ENCODE measurements at places on chromosomes 5 and 9. TPM values are rescaled to one million over a fixed set of nuclear protein-coding genes. Genes with fewer than 3 reads are reported as not detected.

Gene BTNL8
- 0.53 TPM for total RNA-seq

Gene SPATA6L
- total RNA-seq = 4.3 TPM

Gene RORB
- 2.5 TPM for total RNA-seq

Gene IL33
- total RNA-seq = 61.1 TPM

Gene PDCD1LG2
- 3.0 TPM for total RNA-seq

Gene GRXCR2
- not detected for total RNA-seq

DNA sequence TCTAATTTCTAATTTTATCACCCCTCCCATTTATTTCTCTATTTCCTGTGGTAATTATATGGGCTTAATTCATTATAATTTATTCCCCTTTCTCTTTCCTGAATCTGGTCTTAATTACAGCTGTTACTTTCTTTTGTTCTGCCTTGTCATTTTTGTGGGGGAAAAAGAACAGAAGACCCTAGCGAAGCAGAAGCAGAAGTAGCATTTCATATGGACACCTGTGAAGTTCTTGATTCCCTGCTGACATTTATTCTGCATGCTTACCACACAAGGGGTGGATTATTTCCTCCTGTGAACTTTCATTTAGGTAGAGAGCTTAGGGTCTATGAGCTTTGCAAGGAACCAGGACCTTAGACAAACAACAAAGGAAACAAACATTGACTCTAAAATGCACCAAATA, 33.3 kb downstream of the GAPT start:
- no peak for DNase-seq

DNA sequence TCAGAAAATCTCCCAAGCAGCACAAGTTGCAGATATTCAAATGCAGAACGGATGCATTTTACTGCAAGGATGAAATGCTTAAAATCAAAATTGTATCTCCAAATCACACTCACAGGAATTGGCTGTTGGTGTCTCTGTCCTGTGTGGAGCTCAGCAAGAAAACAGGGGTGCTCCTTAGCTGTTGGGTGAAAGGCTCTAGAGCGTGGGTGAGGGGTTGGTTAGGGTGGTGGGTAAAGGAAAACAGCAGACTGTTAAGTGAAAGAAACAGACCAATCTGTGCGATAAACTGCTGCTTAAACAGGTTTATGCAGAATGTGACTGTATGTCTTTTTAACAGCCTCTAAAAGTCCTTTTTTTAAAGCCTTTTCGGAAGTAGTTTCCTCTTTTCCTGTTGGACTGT, 19.8 kb downstream of the CDH6 start:
- no peak for DNase-seq

GRCh38 chr9:95807326-95807947, 68.1 kb upstream of the ERCC6L2 start:
- no peak for DNase-seq

DNA sequence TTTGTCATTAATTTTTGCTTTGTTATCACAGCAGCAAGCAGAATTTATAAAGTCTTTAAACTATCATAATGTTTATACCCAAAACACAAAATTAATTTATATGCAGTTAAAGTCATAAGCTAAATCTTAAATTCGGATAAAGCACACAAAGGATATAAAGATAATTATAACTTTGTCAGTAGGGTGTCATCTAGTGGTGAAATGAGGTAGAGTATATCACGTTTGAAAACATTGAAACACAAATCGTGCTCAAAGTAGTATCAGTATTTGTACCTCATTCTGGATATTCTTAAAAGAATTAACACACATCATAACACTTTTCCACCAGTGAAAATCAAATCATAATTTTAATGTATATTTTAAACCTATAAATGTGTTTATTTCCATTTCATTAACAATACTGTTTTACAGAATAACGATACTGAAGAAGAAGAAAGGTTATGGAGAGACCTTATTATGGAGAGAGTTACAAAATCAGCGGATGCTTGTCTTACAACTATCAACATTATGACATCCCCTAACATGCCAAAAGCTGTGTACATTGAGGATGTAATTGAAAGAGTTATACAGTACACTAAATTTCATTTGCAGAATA, 129.5 kb downstream of the NIPBL start:
- DNase-seq = no peak

DNA sequence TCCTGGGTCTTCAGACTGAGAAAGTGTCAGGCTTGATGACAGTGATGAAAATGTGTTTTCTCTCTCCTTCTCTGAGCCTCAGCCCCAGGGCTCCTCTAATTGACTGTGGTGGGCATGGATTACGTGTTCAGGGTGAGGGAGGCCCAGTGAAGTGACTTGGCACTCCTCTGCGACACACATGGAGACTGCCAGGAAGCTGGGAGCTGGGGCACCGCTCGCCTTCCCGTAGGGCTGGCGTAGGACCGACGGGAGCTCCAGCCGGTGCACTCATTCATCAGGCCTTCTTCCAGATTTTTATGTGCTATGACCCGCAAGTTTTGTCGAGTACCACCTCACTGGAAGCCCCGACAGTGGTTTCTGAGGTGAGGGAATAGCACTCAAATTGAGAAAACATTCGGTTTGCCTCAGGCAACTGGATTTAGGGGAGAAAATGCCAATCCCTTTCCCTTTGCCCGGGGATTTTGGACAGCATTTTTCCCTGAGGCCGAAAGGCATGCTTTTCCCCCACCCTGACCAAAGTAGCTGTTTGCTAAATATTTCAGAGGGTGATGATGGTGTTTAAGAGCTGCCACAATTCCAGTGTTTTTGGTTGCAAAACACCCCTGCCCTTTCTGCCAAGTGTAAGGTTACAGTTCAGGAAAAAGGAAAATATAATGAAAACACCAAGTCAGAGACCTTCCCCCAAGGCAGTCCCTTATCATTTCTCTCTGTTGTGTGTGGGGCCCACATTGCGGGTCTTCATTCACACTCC, 83.7 kb downstream of the PCSK5 start:
- DNase-seq = no peak

DNA sequence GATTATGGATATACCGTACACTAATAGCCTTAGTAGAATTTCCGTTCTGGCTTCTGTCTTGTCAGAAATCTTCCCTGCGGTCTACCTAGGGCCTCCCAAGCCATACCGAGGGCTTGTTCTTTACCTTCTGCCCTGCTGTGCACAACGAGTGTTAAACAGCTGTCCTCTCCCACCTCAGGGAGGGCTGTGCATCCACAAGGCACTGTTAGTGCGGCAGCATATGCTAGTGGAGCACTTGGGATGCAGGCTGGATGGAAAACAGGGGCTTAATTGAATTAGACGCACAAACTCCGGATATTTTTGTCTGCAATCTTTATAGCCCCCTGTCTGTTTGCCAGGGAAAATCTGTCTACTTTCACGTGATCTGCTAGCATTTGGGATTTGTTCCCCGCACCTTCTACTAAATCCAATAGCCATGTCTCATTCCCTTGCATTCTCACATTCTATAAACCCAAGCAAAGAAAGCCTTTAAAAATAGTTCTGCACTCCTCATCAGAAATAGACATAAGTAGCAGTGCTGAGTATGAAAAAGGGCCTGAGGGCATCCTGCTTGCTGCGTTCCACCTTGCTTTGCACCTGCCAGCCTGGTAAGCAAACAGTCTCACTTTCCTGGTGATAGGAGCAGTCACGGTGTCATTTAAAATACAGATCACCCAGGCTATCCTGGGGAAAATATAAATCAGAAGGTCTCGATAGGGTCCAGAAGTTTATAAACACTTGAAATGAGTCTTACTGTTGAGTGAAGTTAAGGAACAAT, 382.6 kb downstream of the RASEF start:
- DNase-seq = no peak

- no peak for DNase-seq
These were observed 648.5 kb downstream of the MTRR start for GRCh38 chr5:8517456-8517855.

- DNase-seq = no peak
These were observed 213.0 kb upstream of the TARS1 start for GRCh38 chr5:33227746-33228145.

DNA sequence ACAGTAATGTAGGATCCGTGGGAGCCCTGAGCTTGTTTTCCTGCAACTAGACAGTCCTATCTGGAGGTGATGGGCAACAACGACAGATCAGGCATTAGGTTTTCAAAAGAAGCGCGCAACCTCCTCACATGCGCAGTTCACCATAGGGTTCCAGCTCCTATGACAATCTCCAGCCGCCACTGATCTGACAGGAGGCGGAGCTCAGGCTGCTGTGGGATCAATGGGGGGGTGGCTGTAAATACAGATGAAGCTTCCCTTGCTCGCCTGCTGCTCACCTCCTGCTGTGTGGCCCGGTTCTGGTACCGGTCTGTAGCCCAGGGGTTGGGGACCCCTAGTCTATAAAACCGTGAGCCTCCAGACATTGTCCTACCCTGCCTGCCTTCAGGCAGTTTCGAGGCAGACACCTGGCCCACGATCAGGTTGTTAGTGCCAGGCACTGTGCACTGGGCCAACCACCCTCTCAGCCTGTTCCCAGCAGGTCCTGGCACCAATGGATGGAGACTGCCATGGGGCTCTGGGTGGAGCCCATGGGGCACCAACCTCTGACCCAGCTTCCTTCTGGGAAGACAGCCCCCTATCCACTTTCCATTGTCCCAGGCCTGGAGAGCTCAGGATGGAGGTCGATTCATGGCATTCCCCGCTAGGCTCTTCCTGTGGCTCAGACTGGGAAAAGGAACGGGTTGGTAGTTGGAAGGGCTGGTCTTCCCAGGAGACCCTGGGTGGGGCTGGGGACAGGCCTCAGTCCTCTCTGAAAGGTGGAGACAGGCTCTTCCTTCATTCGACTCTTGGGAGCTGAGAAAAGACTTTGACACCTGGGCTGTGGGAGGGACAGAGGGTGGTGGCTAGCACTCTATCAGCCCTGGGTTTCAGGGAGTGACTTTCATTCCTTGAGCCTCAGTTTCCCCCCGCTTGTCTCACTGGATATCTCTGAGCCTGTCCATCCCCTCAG, 1.7 kb downstream of the ENDOG start:
- DNase-seq = no peak

DNA sequence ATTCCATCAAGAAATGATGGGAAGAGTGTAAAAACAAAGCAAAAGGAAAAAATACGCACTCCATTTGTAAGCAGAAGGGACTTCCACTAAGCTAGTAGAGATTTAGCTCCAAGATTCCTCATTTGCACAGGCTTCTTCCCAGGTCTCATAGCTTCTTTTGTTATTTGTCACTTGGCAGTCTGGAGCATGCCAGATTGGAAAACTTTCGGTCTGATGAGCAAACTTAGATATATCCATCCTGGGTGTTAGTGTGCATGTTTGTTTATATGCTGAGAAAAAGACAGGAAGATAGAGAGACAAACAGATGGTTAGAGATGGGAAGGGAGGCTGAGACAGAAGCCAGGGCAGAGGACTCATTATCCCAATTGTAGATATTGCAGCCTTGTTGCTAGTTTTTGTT, 1644.5 kb upstream of the NUDT12 start:
- no peak for DNase-seq

- DNase-seq = no peak
These were observed 6.9 kb upstream of the AJM1 start for GRCh38 chr9:136835162-136835931.

GRCh38 chr9:14218253-14218652, 95.7 kb downstream of the NFIB start:
- no peak for DNase-seq

GRCh38 chr9:33329979-33330378, 39.7 kb downstream of the NFX1 start:
- no peak for DNase-seq

GRCh38 chr5:160260881-160261815, 31.8 kb downstream of the FABP6 start:
- no peak for DNase-seq

DNA sequence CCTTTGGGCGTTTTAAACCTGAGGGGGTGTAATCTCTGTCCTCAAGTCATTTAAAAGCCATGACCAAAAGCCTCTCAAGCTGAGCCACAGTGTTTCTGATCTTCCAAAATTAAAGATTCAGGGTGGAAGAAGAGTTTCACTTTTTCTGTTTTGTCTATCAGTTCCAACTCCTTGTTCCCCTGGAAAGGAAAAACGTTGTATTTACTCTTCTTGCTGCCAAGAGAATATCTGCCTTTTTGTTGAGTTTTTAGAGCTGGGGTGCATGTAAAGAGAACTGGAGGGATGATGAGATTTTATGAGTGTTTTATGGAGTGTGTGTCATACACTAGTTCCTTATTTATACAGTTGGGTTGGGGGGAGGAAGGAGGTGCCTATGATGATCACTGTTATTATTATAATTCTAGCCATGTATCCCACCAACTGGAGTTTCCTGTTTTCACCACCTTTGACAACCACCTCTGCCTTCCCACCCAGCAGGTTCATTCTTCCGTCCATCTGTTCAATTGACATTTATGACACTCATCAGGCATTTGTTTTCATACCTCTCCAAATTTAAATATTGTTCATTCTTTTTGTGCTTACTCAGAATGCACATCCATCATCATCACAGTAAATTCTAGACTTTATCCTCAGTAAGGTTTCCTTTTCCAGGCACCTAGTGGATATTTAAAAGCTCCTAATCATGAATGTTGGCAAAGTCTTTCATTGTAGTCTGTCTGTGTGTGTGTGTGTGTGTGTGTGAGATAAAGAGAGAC, 97.9 kb upstream of the MPDZ start:
- DNase-seq = no peak

DNA sequence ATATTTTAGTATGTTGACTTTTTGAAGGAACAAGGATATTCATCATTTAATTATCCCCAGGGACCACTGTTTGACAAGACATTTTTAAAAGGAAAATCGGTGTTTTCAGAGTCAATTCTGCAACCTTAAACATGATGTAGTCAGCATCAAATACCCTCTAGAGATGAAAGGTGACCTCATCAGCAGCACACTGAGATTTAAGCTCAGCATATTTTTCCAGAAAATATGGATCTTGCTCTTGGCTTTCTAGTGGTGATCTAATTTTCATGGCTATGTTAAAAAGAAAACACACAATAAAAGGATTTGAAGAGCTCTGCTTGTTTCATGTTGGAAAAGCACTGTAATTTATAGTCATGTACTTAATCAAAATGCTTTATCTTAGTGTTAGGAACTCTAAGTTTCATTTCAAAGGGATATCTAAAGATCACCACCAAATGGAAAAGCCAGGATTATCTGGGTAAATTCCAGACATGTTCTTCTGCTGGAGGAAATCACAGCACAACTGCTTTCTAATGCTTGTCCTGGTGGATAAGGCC, 487.2 kb downstream of the ENC1 start:
- DNase-seq = no peak

DNA sequence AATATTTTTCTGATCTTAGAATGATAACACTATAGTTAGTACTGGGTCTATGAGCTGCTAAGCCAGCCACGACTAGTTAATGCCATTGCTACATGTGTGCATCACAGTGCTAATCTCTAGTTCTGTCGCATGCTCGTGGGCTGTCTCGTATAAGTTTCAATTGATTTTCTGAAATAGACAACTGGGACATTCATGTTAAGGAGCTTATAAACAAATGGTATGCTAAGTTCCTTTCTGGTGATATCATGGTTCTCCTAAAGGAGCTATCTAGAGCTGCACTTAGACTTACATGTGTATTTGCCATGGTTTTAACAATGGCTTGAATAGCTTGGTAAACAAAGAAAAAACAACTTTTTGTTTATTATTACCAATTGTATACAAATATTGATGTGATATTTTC, 46.2 kb downstream of the F2RL2 start:
- no peak for DNase-seq

DNA sequence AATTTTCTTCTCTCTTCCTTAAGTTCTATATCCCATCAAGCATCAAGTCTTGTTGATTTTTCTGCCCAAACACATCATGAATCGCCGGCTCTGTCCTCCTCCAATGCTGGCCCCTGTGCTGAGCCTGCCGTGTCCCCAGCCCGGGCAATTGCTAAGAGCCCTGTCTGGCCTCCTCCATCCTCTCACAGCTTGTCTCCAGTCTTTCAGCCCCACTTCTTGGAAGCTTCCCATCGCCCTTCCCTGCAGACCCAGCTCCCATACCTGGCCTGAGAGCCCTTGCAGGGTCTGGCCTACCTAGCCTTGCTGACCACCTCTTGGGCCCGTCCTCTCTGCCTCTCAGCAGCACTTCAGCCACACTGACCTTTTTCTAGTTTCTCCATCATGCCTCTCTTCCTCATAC, 61.9 kb downstream of the COL15A1 start:
- no peak for DNase-seq
